AG08396 (cell line): ENCODE measurements at places on chromosomes 4 and X.

- no peak for DNase-seq
Observed at GRCh38 chr4:69823048-69823447, 36.9 kb downstream of the SULT1E1 start.

- no peak for DNase-seq
Observed at GRCh38 chr4:156073976-156074375, 120.3 kb upstream of the CTSO start.

DNA sequence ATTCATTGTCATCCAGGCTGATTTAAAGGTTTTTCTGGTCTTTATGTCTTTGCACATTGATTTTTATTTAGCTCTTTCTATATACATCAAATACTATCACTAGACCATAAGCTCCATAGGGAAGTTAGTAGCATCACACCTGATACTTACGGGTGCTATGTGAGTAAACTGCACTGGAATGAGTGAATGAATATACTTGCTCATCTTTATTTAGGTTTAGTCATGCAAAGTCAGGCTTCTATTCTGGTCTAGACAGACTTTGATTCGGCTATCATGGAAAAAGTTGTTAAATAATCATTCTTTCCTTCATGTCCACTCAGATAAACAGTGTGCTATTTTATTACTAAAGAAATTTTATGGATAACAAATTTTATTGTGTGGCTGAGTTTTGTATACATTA is 457.8 kb upstream of the PCDH7 start:
- DNase-seq, result no peak

DNA sequence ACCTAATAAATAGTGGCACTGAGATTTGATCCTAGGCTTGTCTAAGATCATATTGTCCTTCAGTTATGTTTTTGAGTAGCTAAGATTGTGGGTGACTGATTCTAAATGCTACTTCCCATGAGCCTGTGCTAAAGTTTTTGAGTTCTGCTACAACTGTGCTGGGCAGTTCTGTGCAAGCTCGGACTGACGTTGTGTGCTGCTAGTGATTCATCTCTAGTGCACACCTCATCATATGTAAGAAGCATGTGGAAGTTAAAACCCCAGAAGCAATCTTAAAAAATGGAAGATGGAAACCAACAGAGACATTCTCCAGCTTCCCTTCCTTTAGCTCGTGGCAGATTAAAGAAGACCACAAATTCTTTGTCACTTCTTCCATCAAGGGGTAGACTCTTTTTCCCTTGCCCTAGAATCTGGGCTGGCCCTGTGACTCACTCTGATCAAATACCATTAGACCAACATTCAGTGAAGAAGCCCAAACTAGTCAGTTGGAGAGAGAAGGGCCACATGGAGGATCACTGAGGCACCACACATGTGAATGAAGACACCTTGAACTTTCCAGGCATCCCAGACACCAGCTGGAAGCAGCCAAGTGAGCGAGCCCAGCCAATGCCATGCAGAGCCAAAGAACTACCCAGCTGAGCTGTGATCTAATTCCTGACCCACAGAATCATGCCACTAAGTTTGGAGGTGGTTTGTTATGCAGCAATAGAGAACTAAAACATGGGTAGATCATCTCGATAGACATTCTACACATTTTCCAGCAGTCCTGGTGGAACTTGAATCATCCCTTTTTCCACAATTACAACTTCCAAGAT is 16.8 kb downstream of the ARHGAP6 start:
- no peak for DNase-seq

GRCh38 chrX:132983496-132983895 is 25.1 kb upstream of the HS6ST2 start:
- DNase-seq, result no peak

DNA sequence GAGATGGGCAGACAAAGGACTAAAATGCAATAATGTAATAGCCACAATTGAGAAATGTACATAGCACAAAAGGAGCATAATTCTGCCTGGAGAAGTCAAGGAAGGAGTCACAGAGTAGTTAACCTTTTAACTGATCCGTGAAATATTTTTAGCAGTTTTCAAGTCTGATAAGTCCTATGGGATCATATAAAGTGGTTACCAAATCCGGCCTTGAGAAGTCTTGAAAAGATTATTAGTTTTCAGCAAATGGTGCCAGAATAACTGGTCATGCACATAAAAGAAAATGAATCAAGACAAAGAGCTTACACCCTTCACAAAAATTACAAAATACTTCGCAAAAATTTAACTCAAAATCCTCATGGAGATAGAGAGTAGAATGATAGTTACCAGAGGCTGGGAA is 788.7 kb upstream of the AMOT start:
- DNase-seq, result no peak

DNA sequence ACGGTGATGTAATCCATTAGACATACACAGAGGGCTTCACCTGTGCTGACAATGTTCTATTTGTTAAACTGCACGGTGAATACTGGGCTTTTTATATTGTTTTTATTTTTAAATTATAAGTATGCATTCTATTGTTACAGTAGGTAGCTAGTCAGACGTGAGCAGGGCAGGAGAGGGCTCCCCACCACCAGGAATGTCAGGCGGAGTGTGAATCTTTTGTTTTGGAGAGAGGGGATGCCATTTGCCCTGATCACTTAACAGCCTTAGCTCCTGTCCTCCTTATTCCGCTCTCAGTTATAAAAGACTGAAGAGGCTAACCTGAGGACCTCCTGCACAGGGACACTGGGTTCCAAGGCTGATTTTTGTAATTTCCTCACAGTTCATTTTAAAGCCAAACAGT is 151.6 kb upstream of the TAPT1 start:
- DNase-seq, result no peak

DNA sequence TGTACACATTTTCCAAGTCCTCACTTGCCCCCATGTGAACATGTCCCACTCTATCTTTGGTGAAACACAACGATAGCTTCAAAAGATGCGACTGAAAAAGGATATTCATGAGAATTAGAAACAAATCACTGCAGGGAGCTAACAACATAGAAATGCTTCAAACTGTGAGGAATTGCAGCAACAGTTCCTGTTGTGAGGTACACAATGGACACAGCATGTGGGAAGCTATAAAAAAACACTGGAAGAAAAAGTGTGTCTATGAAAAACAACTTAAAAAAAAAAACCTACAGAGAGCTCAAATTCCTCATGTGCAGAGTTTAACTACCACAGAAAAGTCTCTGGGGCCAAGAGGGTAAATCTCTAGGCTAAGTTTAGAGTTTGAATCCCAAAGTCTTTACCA is 51.6 kb upstream of the BLTP1 start:
- DNase-seq, result no peak

GRCh38 chr4:38625508-38625907 is 38.5 kb upstream of the KLF3 start:
- no peak for DNase-seq

DNA sequence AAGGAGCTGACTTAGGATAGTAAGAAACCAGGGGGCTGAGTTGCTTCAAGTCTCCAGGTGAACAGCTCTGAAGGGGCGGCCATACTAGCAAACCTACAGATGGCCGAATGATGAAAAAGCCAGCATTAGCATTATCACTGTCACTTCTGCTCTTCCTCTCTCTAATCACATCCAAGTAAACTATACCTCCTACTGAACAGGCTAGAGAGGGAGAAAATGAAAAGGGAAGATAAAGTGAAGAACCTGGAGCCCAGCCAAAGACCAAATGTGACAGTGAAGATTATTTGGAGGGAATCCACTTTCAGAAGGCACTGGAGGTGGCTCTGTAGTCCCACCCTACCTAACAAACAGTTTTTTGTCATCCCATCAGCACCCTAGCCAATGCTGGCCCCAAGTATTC is 50.4 kb upstream of the PRPS1 start:
- no peak for DNase-seq

GRCh38 chr4:59243038-59243437 is 1957.1 kb upstream of the ADGRL3 start:
- DNase-seq, result no peak

DNA sequence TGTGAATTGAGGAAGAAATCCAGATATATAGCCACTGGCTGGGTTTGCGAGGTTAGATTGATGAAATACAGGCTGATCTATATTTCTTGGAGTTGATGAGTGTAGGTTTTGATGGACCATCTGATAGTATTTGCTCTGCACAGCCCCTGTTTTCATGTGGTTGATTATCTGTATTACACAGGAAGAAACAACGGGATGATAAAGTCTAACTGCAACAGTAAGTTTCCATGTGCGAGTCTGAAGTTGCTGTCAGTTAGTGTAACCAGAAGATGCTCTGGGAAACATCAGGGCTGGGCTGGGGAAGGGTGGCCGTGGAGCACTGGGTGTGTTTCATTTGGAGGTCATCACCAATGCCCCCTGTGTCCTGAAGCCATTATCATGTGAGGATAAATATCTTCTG is 148.4 kb upstream of the SFRP2 start:
- DNase-seq, result no peak

GRCh38 chr4:22514001-22514400 is 1.9 kb downstream of the ADGRA3 start:
- peak; percentile 70 for DNase-seq

DNA sequence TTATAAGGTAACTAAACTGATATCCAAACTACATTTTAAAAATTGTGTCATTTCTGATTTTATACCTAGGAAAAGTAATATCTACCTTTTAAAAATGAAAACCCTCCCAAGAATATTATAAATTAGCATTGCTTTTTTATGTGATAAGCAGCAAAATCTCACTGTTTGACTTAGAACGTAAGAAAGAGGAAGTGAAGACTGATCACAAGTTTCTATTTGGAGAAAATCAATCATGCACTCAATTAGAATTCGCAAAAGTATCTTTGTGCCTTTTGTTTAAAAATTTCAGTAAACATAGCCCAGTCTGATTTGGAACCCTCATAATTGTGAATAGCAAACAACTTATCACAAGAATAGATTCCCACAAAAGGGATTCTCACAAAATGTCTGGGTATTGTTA is 142.7 kb downstream of the TENM3 start:
- DNase-seq, result no peak

DNA sequence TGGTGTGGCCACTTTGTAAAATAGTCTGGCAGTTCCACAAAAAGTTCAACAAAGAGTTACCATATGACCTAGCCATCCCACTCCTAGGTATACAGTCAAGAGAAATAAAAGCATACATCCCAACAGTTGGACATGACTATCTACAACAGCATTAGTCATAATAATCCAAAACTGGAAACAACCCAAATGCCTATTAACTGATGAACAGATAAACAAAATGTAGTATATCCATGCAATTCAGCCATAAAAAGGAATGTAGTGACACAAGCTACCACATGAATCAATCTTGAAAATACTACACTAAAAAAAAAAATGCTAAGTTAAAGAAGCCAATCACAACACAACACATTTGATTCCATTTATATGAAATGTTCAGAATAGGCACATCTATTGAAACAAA is 16.1 kb downstream of the MED14 start:
- DNase-seq, result no peak
